ENCODE measurements at places on chromosomes 1 and 21.

- DNase-seq: no peak
Measured at GRCh38 chr21:17506951-17507350, 5.9 kb upstream of the CXADR start.

DNA sequence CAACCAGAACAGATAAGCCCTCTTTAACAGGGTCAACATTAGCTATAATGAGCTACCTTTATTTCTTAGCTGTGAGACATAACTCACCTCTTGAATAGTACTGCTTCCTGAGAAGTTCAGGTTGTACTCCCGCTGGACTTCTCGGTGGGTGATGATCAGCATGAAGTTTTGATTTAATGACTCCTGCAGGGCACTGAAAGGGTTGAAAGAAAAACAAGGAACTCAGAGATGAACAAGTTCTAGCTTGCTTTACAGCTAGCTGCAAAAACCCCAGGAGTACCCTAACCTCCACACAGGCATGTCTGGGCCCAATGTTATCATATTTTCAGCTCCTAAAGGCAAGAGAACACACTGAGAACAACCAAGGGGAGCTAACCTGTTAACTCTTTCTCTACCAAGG lies 254.4 kb downstream of the FAF1 start:
- DNase-seq: no peak

DNA sequence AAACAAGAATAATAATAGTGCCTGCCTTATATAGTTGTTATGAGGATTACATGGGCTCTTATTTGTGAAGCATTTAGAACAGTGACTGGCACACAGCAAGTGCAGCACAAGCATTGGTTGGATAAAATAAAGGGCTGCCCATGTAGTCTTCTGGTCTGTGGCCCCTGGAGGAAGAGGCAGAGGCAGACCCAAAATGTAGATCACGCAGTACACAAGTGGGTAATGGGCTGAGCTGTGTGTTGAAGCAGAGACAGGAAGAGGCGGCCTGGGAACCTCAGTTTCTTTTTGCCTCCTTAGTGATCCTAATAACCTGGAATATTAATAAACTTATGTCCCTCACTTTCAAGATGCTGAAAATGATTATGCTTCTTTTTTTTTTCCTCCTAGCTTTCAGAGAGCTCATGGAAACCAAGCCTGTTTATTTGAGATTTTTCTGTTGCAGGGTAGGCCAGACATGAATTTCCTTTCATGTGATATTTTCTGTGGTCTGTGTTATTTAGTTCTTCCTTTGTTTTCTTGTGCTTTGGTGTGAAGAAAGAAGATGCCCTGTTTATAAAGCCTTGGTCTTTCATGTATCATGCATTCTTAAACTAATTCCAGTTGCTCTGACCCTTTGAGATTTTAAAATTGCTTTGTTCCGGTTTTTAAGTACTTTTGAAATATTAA lies 42.5 kb downstream of the LRRC8D start:
- DNase-seq: no peak

DNA sequence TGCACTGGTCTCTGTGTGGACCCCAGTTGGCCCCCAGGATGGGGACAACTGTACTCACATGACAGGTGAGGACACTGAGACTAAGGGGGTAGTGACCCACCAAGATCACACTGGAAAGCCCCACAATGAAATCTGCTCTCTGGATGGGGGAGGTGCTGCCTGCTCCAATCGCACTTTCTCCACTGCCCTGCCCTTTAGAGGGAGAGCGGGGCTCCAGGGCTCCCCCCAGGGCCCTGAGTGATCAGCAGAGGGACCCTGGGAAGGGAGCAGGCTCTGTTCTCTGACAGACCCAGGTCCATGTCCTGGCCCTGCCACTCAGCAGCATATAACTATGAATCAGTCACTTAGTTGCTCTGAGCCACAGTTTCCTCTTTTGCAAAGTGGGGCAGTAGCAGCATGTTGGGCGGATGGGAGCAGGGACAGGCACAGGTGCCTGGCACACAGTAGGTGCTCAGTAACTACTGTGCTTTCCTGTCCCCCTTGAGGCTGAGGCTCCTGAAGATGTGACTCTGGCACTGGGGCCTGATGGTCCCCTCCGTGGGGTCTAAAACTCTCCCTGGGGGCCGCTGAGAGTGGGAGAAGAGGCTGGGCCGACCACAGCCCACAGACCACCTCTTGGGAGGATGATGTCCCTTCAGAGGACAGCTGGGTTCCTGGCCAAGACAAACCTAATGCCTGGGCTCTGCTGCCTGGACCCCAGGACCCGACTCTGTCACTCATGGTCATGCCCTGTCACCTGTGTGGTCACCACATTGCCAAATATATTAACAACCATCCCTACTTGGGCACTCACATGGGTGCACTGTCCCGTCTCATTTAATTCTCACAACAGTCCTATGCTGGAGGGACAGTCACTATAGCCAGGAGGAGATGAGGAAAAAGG lies 222.7 kb downstream of the PTPRU start:
- no peak for DNase-seq

Data from dorsolateral prefrontal cortex (tissue), 122 donors.